ENCODE measurements at places on chromosomes 7 and 10.

DNA sequence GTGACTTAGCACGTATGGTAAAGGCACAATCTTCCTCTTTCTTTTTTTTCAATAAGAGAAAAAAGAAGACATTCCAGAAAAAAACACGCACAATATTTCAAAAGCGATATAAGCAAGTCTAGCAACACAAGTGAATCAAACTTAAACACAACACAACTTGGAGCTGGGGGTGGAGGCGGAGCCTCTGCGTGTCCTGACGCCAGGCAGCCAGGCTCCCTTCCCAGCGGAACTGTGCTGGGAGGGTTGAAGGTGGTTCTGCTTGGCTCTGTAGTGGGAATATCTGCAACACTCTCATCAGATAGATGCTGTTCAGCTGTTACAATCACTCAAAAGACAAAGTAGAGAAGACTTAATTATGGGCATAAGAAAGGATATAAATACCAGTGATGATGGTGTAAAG lies 211.4 kb downstream of the WDR37 start:
- DNase-seq = no peak

- no peak for DNase-seq
Observed at GRCh38 chr10:58896229-58896628, 280.2 kb upstream of the PHYHIPL start.

DNA sequence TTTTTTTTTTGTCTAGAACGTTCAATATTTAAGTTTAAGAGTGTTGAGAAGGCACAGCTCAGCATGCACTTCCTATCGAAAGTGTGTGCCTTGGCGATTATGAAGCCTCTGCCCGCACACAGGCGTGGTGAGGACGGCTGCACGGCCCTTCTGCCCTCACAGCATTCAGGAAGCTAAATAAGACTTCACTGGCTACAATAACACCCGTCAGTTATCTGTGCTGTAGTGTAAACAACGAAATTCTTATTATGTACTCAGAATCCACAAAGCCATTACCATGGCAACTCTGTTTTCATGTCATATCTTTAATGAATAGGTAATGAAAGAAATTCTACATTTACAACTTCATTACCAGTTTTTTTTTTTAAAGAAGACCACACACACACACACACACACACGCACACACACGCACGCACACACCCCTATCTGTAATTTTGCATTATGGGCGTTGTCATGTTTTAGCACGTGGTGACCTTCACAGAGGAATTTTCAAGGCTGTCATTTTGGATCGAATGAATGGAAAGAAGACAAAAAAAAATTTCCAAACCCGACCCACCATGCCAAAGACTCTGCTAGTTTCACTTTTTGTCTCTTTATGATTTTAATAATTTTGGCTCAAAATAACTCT lies 254.8 kb upstream of the CTBP2 start:
- DNase-seq = no peak

- no peak for DNase-seq
Observed at GRCh38 chr10:80277016-80277415, 12.4 kb downstream of the MAT1A start.

DNA sequence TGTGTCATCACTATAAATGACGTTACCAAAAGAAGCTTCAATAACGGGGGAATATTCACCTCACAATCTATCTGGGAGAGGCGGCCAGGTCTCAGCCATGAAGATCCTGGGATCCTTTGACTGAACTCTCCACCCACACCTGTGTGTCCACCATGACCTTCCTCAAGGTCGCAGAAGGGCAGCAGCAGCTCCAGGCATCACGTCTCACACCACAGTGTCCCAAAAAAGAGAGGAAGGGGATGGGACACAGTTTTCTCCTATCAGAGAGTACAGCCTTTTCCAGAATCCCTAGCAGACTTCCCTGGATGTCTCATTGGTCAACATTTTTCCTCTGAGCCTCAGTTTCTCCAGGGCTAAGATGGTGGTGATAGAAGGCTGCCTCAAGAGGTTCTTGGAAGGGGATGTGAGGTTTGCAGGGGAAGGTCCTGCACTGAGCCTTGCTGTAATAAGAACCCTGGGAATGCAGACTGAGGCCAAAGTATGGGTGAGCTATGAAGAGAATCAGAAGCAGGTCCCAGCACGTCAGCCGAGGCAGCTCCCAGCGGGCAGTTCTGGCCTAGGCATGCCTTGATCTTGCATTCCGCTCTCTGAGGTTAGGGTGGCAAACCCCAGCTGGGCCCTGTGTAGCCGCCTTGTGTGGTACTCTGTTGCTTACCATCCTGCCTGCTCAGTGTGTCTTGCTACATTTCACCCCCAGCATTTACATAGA lies 63.8 kb downstream of the COL26A1 start:
- no peak for DNase-seq

GRCh38 chr10:71966046-71967004 lies 2.1 kb downstream of the CHST3 start:
- no peak for DNase-seq

- DNase-seq = no peak
Observed at GRCh38 chr7:156547884-156548561, 92.6 kb upstream of the RNF32 start.

- DNase-seq = no peak
Observed at GRCh38 chr7:1526271-1526754, 4.2 kb upstream of the MAFK start.

DNA sequence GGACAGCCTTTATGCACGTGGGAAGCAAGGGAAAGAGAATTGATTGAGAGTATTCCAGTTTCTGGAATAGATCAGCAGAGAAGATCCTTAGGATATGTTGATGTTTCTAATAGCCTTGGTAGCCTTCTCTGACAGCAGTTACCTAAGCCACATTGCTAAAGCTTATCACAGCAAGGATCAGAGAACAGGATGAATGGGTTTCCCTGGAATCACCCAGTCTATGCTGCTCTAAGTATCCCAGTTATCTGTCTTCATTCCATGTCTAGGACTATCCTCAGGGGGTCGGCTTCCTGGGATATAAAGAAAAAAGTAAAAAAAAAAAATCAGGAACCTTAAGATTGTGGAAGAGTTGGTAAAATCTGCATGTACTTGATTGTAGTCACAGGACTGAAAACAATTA lies 352.0 kb upstream of the AKR1E2 start:
- no peak for DNase-seq

DNA sequence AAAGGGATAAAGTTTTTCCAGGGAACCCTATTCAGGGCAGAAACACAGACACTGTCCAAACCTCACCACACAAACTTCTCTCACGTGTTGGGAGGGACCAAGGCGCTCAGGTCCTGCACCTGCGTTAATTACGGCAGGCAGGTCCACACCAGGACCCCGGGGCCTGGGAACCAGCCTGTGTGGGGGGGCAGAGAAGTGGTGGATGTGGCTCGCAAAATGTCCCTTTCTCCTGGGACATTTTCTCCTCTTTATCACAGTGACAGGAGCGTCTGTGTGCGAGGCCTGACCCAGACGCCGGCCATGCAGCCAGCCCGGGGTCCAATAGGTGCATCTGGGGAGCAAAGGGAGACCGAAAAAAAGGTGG lies 73.4 kb upstream of the ZNF722 start:
- DNase-seq = no peak

- peak; percentile 30 for DNase-seq
Observed at GRCh38 chr7:39950473-39951225, 593 bp downstream of the CDK13 start.

DNA sequence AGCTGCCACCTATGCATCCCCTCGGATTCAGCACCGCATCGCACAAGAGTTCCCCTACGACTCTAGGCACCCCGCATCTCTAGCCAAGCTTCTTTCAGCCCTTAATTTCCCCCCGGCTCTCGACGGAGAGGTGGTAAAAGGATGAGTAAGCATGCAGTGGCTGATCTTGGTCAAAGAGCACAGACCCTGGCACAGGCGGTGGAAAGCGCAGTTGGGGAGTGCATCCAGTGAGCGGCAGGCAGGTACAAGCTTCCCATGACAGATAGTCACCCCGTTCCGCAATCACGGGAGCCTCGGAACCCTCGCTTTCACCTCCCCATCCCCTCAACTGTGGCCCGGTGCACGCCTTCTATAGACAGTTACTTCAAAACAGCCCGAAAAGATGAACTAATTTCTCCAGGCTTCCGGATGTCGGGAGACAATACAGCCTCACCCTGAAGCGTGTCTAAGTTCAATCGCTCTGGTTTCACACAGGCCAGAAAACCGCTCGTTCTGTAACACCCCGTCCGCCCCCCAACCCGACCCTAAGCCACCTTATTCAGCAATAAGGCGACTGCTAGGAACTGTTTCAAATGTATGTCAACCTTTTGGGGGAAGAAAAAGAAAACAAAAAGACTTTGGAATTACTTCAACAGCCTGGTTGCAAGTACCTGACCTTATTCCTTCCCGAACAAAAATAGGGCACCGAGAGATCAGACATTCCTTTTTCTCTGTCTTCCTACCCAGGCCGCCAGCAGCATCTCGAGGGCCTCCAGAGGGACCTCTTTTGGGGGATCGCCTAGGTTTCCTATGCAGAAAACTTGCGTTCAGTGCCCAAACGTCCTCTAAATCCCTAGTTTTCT lies 1.4 kb downstream of the RHEB start:
- peak; percentile 50 for DNase-seq

DNA sequence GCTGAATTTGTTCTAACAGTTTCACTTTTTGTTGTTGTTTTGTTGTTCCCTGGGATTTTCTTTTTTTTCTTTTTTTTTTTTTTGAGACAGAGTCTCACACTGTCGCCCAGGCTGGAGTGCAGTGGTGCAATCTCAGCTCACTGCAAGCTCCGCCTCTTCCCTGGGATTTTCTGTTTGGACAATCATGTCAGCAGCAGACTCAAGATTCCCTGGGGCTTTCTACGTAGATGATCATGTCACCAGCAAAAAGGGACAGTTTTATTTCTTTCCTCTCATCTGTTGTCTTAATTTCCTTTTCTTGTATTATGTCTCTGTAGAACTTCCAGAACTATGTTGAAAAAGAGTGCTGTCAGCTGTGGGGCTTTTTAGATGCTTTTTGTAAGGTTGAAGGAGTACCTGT lies 241.4 kb downstream of the TNS3 start:
- DNase-seq = no peak

GRCh38 chr10:33719005-33719703 lies 384.7 kb upstream of the NRP1 start:
- DNase-seq = no peak

DNA sequence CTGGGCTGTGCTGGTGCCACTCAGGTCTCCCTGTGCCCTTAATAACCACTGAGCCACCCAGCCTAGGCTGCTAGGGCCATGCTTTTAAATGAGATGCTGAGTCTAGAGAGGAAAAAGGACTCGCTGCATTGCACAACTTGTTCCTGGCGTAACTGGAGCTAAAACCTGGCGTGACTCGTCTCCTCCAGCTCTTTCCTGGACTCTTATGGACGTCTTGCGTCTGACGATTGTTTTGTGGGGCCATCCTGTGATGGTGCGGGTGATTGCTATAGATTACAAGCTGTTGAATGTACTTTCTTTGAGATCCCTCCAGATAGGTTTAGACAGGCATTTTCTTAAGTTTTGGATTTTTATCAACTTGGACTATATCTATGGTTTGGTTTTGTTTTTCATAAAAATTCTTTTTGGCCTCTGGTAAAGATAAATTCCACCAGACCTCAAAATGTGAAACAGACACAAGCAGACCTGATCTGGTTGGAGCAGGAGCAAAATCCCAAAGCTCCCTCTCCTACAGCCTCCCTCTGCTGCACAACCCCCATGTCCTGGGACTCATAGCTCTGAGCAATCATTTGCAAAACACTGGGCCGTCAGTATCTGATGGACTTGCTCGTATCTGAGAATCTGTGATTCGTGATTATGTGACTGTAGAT lies 230.3 kb downstream of the ARHGAP12 start:
- no peak for DNase-seq

DNA sequence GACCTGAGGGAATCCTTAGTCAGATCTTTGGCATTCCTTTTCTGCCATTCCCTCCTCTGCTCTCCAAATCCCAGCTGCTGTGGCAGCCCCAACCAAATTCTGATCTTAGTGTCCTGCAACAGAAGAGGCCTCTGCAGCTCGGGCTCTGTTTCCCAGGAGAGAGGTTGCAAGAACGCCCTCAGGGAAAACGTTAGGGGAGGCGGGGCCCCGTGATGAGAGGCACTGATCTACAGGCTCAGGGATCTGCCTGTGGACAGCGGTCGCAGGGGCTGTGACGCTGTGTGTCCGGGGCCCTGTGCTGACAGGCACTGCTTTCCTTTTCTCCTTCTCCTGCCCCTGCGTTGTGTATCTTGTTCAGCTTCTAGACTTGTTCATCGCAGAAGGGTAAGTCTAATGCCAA lies 57.3 kb upstream of the DPYSL4 start:
- no peak for DNase-seq

- DNase-seq = no peak
Observed at GRCh38 chr7:40579401-40579800, 444.6 kb downstream of the SUGCT start.
